ENCODE measurements at places on chromosomes 2 and 18.

GRCh38 chr2:164275659-164276058 lies 345.6 kb downstream of the GRB14 start:
- no peak for DNase-seq

DNA sequence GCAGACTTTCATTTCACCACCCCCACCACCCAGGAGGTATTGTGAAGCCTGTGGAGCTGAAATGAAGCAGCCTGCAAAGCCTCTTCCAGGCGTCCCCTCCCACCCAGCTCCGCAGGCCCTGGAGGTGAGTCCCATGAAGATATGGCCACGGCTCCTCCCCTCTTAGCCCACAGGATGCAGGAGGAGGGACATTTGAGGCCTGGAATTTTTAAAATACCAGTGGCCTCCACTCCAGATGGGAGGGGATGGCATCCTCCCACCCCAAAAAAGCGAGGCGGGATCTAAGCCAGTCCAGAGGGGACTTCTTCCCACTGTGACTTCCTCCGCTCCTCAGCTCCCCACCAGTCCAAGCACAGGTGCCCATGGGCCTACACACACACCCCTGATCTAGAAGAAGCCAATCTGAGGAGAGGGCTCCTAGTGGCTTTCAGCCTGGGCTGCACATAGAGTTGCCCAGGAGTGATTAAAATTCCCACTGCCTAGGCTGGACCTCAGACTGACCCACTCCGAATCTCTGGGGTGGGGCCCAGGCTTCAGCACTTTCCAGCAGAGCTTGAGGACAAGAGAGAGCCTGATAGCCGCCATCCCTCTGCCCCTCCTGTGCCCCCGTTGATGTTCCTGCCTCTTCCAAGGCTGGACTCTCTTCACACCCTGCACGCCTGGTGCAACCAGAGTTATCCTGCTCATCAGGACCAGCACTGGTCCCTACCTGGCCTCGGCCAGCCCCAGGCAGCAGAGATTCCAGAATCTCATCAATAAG lies 206.9 kb downstream of the TNS1 start:
- DNase-seq = no peak

- DNase-seq = no peak
Measured at GRCh38 chr2:38281095-38281742, 95.9 kb downstream of the ATL2 start.

- DNase-seq = no peak
Measured at GRCh38 chr2:74824679-74825078, 9.2 kb upstream of the HK2 start.

DNA sequence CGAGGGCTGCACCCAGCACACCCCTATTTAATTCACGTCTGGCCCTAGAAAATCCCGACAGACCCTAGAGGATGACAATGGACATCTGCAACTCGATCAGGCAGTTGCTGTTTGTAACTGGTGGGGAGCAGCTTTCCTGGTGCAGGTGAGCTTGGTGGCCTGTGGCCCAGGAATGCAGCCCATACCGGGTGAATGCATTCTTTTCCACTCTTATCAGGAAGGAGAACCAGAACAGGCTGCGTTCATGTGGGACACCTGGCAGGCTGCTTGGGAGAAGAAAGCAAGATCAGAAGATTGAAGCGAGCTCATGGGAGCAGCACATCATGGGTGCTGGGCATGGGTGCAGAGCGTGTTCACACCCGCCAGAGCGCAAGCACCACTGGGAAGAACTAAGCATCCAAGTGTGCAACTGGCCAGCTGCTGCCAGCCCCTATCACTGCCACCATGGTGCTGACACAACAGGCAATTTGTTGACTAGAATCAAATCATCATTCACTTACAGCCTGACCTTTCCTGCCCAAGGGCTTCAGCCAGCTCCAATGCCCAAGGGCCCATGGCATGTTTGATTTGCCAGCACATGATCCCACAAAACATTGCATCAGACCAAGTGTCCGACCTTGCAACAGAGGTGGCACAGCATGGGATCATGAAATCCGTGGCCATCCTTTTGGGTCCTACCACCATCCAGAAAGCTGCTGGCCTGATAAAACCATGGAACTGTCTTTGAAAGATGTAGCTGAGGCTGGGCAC lies 241.7 kb upstream of the ID2 start:
- DNase-seq = no peak

- DNase-seq = no peak
Measured at GRCh38 chr2:101770726-101771125, 73.2 kb downstream of the MAP4K4 start.

DNA sequence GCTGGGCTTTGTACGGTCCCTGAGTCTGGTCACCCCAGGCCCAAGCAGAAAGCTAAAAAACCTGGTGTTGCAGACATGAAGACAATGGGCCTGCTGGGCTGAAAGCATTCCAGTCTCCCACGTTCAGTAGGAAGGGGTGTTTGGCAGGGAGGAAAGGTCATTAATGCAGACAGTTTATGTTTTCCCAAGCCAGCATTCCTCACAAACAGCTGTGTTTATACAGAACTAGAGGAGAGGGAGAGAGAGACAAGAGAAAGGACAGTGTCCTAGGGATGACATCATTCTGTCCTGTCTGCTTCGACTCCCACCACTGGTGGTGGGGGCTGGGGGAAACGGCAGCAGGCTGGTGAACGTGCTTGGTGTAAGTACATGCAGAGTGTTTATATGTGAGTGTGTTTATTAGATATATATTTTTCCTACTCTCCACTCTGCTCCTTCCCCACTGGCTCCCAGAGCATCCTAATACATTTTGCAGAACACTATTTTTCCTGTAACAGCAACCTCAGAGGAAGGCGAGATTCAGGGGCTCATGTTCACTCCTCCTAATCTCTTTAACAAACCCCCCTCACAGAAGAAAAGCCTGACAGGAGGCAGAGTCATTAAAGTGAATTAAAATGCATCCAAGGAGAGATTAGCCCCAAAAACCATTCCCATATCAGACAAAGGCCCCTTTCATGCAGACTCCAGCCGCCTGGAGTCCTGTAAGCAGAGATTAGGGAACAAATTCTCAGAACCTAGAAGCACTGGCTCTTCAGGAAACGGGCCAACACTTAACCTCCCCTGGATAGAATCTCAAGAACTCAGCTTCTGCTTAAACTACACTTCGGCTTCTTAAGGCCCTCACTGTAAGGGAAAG lies 380.4 kb downstream of the TNS1 start:
- DNase-seq = no peak

GRCh38 chr18:79571211-79572092 lies 108.2 kb upstream of the CTDP1 start:
- peak; percentile 6 for DNase-seq

- DNase-seq = no peak
Measured at GRCh38 chr2:705971-706511, 28.8 kb upstream of the TMEM18 start.

DNA sequence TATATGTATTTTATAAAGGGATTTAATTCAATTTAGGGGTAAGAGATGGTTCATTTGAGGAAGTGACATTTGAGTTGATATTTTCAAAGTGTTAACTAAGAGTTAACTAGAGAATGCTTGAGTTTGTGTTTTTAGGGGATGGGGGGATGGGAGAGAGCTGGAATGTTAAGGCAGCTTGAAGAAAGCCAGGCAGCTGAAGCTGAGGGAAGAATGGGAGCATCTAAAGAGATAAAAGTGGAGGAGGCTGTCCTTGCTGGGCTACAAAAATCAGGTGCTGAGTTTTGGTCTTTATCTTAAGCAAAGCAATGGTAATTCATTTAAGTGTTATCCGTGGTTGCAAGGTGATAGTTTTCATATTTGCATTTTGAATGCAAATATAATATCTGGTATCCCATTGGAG lies 9.2 kb downstream of the CHST9 start:
- no peak for DNase-seq

GRCh38 chr2:182230561-182230960 lies 196.3 kb downstream of the PDE1A start:
- DNase-seq = no peak

- DNase-seq = no peak
Measured at GRCh38 chr2:157438863-157439823, 4.7 kb downstream of the CYTIP start.

GRCh38 chr2:147033044-147033443 lies 811.8 kb upstream of the ACVR2A start:
- DNase-seq = no peak

- no peak for DNase-seq
Measured at GRCh38 chr18:73670524-73670923, 477.1 kb downstream of the FBXO15 start.

DNA sequence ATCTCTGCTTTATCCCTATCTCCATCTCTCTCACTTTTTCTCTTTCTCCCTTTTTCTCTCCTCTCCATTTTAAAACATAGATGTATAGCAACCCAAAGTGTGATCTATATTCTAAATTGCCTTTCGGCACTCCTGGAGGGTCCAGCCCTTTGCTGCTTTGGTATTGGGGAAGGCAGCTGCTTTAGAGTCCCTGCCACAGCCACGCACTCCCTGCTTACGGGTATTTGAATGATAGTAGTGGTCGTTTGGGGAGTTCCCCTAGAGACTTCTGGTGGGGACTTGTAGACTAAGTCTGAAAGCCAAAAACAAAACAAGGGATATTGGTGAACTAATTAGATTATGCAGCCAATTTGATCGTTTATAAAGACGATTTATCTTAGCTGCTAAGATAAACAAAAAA lies 11.9 kb downstream of the QPCT start:
- DNase-seq = no peak

DNA sequence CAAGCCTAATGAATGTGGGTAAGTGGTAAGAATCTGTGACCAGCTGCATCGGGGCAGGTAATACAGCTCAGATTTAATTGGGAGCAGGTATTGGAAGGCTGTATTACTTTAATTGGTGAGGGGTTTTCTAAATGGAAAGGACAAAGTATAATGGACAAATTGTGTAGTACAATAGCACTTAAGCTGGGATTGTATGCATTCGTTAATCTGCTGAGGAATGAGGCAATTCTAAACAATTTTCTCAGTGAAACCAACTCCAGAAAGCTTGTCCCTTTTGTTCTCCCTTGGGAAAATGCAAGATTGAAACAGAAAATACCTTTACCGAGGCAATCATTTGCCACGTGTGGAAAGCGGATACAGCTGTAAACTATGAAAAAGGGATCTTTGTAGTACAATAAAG lies 801.6 kb upstream of the POU3F3 start:
- no peak for DNase-seq

DNA sequence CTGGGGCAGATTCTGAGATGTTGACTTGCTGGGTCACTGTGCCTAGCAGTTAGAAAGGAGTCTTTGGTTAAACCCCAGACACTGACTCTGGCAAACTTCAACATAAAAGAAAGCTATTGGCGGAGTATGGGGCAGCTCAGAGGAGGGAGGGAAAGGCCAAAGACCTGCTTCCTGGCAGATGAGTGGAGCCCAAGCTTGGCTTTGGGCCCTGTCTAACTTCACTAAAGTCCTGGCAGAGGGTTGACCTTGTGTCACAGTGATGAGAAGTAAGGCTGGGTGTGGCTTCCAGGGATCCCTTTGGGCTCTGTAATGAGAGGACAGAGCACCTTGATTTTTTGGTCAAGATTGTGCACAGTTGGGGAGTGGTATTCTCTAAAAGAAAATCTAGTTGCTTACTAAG lies 129.8 kb upstream of the SEC11C start:
- no peak for DNase-seq

DNA sequence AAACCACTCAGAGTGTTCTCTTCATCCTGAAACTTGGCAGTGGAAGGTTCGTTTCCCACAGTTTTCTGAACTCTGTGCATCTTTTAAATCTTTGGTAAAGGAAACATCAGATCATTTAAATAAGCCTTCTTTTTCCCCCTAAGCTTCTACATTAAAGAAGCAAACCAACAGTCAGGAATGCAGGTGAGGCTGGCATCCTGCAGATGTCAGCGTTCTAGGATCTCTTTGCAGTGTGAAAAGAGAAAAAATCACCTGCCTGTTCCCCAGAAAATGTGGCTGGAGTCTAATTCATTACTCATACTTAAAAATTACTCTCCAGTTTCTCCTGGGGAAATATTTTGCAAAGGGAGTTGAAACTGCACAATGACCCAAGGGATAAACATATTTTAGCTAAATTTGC lies 64.5 kb upstream of the ZCCHC2 start:
- DNase-seq = no peak

DNA sequence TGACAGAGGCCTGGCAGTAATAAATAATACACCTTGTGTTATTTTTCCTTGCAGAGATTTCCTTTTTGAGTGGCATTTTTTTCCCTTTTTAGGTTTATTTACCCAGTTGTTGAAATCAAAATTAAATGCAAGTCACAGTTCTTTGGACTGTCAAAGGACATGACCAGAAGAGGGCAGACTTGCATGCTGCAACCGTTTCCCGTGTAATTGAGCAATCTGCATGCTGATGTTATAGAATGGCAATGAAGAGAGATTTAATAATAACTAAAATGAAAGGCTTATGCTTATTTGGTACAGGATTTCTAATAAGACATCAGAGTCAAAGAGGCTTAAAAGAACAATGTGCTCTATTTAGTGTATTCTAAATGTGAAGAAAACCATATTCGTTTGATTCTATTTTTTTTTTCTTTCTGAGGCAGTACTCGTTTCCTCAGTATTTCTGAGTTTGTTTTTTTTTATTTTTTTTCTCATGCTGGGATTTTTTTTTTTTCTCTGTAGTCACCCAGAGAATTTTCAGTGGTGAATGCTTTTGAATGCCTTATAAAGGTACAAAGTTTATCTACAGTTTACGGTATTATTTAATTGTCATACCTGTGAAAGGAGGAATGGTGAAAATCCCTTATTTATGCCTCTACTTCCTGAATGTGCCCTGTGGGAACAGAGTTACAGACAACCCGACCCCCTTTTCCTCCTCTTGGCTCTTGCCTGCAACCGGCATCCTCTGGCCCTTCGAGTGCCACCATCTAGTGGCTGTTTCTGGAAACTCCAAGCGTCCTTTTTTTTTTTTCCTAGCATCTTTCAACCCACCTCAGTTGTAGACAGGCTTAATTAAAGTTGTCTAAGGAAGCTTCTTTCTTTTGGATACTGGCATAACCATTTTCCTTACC lies 368.5 kb downstream of the LRRTM1 start:
- DNase-seq = no peak

GRCh38 chr18:54076166-54076565 lies 148.3 kb downstream of the MBD2 start:
- no peak for DNase-seq

- DNase-seq = no peak
Measured at GRCh38 chr2:113842919-113843736, 46.8 kb upstream of the ACTR3 start.

GRCh38 chr2:37912056-37912455 lies 13.0 kb upstream of the RMDN2 start:
- DNase-seq = no peak
